Activated effector memory CD4-positive, alpha-beta T cell treated with Interleukin-2 at 50 U/mL for 16 hours (primary cell): ENCODE measurements at places on chromosomes 1 and 21.

- no peak for DNase-seq
Measured at GRCh38 chr1:17615157-17615556, 75.7 kb downstream of the ARHGEF10L start.

GRCh38 chr21:42754270-42754933, 101.0 kb downstream of the PDE9A start:
- DNase-seq = no peak

- no peak for DNase-seq
Measured at GRCh38 chr1:30471307-30471706, 252.1 kb downstream of the MATN1 start.

DNA sequence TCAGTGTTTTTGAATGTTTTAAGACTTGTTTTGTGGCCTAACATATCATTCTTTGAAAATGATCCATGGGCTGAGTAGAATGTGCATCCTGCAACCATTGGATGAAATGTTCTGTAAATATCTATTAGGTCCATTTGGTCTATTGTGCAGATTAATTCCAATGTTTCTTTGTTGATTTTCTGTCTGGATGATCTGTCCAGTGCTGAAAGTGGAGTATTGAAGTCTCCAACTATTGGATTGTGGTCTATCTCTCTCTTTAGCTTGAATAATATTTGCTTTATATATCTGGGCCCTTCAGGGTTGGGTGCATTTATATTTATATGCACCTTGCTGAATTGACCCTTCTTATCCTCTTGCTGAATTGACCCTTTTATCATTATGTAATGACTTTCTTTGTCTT, 181.5 kb downstream of the DNAH14 start:
- no peak for DNase-seq

DNA sequence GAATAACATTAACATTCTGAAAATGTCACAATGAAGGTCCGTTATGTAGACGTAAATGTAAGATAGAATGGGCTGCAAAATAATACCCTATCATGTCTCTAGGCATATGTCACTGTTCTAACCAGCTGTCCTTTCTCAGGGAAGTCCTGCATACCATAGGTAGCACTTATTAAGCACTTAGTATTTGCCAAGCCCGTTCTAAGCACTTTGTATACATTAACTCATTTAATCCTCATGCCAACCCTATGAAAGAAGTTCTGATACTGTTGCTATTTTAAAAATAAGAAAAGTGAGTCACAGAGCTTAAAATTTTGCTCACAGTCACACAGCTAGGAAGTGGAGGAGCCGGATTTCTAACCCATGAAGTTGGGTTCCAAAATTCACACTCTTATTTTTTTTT, 15.7 kb downstream of the GAS5 start:
- no peak for DNase-seq

- no peak for DNase-seq
Measured at GRCh38 chr1:14962407-14962806, 191.1 kb upstream of the TMEM51 start.

GRCh38 chr1:244727871-244728474, 75.0 kb downstream of the DESI2 start:
- DNase-seq = no peak
